NCI-H1105 (cell line): ENCODE measurements at places on chromosomes 2 and 18.

DNA sequence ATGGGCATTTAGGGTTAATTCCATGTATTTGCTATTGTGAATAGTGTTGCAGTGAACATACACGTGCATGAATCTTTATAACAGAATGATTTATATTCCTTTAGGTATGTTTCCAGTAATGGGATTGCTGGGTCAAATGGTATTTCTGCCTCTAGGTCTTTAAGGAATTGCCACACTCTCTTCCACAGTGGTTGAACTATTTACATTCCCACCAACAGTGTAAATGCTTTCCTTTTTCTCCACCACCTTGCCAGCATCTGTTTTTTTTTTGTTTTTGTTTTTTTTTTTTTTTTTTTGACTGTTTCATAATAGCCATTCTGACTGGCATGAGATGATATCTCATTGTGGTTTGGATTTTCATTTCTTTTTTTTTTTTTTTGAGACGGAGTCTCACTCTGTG, 62.4 kb downstream of the GTF3C3 start:
- no peak for DNase-seq

DNA sequence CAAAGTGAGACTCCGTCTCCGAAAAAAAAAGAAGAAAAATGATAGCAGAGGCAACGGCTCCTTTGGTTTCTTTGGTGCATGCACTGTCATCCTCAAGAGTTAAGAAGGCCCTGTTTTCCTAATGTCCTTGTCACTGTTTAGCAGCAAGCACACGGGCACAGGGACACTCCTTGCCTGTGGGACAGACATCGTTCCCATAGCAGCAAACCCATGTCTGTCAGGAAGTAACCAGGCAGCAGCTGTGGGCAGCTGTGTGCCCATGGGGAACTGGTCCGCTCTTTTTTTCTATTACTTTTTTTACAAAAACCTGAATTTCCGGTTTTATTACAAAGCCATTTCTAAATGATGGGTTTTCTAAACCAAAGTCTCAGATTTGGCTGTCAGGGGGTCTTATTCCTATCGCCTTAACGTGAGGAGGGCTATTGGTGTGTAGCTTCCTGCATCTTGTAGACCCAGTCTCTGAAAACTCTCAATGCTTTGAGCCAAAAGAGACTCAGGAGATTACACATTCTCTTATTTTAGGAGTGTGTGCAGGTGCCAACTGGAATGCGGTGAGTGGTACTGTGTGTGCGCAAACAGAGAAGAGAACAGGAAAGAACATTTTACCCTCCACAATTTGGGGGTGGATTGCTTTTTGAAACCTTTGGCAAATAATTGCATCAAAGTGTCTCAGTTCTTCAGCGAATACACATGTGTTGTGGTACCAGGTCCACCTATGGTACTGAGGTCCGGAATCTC, 109.6 kb downstream of the COLEC12 start:
- no peak for DNase-seq

DNA sequence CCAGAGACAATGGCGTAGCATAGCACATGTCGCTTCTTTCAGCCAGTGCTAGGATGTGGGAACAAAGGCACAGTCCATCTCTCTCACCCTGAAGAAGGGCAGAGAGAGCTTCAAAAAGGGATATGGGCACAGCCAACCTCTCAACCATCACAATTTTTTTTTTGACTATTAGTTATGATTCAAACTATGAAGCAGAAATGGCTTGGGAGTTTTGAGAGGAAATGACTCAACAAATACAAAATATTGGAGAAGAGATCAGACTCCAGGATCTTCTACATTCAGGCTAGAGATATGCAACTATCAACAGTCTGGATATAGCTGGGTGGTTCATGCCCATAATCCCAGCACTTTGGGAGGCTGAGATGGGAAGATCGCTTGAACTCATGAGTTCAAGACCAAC, 109.1 kb downstream of the MCFD2 start:
- no peak for DNase-seq

- DNase-seq = no peak
Measured at GRCh38 chr2:126658319-126658904, 2.5 kb downstream of the GYPC start.

- no peak for DNase-seq
Measured at GRCh38 chr2:167335541-167335992, 447.3 kb downstream of the XIRP2 start.

GRCh38 chr2:126228531-126228930, 427.4 kb upstream of the GYPC start:
- DNase-seq = no peak

- no peak for DNase-seq
Measured at GRCh38 chr2:15230599-15231192, 330.4 kb downstream of the NBAS start.

GRCh38 chr2:234788841-234789240, 163.0 kb upstream of the SH3BP4 start:
- no peak for DNase-seq

- no peak for DNase-seq
Measured at GRCh38 chr18:61699397-61700110, 193.3 kb downstream of the RNF152 start.

DNA sequence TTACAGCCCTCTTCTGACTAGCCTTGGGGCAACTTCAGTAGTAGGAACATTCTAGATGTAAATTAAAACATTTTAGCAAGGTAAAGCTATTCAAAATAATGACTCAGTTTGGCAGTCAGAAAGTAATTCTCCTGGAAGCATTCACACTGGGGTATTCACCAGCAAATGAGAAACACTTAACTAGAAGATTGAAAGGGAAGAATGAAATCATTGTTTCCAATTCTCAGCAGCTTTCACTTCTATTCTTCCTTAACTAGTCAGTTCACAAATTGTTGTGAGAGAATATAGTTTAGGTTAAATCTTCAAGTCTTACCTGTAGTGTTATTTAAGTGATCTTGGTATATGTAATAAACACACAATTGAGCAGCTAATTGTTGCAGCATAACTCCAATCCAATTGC, 1135.6 kb upstream of the FAM98A start:
- DNase-seq = no peak

DNA sequence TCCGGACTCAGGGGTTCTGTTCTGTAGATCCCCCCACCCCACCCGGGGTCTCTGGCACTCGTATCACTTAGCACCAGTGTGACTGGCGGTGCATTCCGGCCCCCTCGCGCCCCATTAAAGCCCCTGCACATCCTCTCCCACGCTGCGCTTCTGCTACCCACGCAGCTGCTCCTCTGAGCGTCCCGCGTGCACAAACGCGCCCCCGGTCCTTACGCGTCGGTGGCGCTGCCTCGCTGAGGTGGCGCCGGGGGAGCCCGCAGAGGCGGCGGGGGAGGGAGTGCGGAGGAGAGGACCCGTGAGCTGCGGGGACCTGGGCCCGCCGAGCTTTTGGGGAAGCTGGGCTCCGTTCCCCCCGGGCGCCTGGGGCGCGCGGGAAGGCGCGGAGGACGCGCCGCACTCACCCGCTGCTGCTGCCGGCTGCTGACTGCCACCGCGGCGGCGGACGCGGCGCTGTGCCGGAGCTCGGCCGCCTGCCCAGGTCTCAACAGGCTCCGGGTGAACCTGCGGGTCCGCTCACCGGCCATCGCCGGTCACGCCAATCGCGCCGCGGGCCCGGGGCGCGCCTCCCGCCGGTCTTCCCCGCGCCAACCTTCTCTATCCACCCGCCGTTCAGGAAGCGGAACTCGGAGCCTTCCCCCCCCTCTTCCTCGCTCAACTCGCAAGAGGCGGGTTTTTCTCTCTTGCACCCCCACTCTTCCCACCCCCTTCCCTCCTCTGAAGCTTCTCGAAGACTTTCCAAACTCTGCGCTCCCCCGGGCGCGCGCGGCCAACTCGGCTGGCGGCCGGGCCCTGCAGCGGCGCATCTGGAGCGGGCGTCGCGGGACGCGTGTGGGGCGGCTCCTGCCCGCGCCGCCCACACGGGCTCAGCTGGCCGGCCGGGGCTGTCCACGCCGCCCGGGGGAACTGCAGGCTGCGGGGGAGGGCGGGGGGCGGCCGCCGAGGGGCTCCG, at the start of gene DOCK10:
TSS of gene DOCK10 (minus strand) at position 618 of the 949 bp plus-strand sequence. CDS start at position 524, 94 bp downstream.
- no peak for DNase-seq

GRCh38 chr2:59395119-59395518, 1154.0 kb upstream of the FANCL start:
- no peak for DNase-seq

DNA sequence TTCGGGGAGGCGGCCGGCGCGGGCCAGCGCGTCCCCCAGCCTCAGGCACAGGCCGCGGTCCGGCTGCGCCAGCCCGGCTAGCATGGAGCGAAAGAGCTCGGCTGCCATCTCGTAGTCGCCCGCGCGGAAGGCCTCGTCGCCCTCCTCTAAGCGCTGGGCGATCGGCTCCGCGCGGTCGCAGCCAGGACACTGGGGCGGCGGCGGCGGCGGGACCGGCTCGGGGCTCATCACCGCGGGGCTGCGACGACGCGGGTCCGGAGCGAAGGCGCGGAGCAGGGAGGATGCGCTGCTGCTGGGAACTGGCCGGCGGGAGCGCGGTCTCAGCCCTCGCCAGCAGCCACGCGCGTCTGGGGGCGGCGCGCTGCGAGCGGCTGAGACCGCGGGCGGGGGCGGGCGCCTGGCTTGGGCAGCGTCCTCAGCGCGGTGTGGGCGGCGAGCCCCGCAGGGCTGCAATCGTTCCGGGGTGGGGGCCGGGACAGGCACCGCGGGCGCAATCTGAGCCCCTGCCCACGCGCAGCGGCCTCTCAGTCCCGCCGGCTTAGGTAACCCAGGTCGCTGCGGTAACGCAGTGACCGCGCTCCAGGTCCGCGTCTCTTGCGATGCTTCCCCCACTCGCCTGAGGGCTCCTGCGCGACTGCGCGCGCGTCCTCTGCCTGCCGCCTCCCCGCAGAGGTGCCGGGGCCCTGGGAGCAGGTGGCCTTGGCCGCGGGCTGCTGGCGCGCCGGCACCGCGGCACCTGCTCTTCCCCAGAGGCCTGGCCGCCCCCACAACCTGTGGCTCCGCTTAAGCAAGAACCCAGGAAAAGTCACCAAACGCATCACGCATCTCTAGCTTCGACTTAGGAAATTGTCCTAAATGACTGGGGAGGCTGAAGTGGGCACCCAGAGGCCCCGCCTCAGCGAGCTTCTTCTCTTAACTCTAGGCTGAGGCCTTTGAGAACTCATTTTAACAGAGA, at the start of gene LONRF2:
TSS of gene LONRF2 (minus strand) at position 636 of the 955 bp plus-strand sequence. CDS start at position 228, 408 bp downstream.
- DNase-seq = peak; percentile 76

- DNase-seq = no peak
Measured at GRCh38 chr2:220002699-220003098, 375.3 kb downstream of the SLC4A3 start.

DNA sequence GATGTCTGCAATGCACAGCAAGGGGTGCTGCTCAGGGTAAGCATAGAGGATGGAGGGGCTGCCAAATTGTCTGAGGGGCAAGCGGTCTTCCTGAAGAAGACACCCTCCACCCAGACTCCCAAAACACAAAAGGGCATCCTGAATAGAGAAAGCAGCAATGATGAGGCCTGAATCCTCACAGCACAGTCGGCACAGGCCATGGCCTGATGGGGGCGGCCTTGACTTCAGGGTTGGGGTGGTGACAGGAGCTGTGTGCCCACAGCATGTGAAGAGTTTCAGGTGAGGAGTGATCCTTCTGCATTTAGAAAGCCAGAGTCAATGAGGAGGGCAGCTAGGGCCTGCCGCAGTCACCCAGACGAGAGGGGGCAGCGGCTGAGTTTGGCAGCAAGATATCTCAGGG, 159.4 kb downstream of the GALNT14 start:
- no peak for DNase-seq

GRCh38 chr18:3748086-3748485, 298.1 kb downstream of the TGIF1 start:
- no peak for DNase-seq

GRCh38 chr2:161332371-161332967, 24.2 kb downstream of the PSMD14 start:
- peak; percentile 55 for DNase-seq

DNA sequence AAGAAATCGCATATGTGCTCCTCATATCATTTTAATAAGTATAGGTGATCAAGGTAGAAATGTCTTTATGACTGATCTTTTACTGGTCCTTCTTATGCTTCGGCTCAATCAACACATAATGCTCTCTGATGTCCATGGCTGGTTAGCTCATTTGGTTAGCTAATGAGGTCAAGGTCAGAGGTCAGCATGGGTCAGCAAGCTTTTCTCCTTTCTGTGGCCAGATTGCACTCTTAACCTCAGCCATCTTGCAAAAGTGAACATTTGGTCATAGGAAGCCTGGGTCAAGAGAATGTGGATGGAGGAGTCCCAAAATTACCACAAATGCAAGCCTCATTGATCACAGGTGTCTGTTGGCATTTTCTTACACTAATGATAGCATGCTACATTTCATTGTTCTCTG, 35.4 kb upstream of the DARS1 start:
- no peak for DNase-seq

GRCh38 chr2:46277431-46278190, 19.6 kb upstream of the EPAS1 start:
- no peak for DNase-seq

GRCh38 chr2:235018838-235019237, 67.0 kb downstream of the SH3BP4 start:
- no peak for DNase-seq

DNA sequence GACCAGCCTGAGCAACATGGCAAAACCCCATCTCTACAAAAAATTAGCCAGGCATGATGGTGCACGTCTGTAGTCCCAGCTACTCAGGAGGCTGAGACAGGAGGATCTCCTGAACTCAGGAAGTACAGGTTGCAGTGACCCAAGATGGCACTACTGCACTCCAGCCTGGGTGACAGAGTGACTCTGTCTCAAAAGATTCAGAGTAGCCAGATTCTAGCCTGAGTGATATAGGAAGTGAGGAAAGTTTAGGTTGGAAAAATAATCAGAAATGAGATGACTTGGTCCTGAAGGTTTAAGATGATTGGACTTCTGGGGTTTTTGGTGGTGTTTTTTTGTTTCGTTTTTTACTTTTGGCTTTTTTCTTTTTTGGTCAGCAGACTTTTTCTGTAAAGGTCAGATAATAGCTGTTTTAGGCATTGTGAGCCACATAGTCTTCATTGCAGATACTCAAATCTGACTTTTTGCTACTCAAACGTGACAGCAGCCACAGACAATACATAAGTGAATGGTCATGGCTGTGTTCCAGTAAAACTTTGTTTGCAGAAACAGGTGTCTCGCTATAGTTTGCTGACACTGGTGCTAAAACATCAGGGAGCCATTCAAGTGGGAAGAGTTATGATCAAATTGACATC, 104.1 kb upstream of the UBXN4 start:
- no peak for DNase-seq

DNA sequence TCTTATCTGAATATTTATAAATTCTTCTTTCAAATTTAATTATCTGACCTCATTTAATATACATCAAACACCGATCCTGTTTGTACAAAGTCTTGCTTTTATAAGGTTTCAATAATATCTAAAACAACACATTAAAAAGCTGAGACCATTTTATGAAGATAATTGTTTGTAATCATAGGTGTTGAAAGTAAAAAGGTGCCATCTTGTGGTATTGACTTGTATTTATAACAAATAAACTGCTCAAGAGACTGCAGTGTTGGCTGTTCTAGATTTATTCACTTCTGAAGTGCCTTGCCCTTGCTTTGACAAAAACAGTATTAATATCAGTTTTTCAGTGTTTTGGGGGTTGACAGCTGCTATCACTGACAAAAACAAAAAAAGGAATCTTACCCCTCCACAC, 286.8 kb upstream of the HNMT start:
- DNase-seq = no peak

DNA sequence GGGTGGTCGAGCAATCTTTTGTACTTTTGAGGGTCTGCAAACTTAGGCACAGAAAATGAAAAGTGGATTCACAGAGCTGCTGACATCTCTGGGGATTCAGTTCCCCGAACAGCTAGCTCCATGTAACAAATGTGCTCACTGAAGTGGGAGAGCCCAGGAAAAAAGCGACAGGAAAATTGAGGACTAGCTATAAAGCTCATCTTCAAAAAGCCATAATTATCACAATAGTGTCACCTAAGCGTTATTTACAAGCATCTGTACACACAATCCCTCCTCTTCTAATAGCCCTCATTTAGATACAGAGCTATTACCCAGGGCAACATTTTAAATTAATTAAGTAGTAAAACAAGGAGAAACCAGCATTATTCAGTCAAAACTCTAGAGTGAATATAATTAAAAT, 36.1 kb downstream of the RNF152 start:
- peak; percentile 5 for DNase-seq
